Sigmoid colon (tissue), 7 donors: ENCODE measurements at places on chromosomes 7 and 10.

GRCh38 chr7:83640240-83640639 lies 8.7 kb downstream of the SEMA3E start:
- DNase-seq: no peak

GRCh38 chr10:131947631-131948347 lies 33.9 kb downstream of the BNIP3 start:
- no peak for DNase-seq

DNA sequence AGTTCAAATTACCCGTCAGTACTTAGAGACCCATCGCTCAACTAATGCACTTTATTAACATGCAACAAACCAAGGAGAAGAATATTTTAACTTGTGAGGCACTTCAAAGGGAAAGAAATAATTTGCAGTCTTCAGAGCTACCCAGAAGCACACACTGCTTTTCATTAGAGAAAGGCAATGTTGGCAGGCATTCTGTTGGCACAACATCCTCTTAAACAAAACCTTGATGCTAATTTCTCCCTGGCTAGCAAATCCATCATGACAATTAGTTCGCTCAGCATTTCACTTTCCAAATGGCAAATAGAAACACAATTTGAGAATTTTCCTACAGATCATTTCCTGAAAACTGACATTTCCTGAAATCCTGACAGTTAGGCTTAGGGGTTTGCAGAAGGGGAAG lies 155.6 kb upstream of the FAM13C start:
- DNase-seq: no peak

DNA sequence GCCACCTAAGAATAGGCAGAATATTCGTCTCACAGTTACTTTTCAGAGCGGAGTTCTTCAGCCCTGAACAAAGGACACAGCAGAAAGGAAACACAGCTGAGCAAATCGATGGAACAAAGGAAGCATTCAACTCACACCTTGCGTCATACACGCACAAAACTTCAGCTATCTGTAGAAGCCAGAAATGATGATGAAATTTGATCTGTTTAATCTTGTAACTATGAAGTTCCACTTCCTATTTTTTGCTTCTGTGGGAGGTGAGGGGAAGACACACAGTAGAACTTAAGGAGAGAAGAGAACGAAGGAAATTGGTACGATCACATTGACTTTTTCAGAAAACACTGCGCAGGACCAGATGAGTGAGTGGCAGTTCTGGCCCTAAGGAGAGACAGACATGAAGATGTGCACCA lies 26.2 kb downstream of the FAM171A1 start:
- no peak for DNase-seq

DNA sequence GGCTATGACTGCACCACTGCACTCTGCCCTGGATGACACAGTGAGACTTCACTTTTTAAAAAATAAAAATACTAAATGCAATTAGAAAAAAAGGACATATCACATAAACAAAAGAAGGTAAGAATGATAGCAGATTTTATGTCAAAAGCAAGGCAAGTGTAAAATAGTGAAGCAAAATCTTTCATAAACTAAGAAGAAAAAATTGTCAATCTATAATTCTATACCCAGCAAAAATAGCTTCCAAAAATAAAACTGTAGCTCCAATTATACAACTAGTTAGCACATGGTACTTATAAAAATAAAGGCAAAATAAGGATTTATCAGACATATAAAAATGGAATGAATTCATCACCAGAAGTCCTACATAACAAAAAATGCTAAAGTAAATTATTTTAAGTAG lies 85.4 kb upstream of the SVIL start:
- DNase-seq: no peak

DNA sequence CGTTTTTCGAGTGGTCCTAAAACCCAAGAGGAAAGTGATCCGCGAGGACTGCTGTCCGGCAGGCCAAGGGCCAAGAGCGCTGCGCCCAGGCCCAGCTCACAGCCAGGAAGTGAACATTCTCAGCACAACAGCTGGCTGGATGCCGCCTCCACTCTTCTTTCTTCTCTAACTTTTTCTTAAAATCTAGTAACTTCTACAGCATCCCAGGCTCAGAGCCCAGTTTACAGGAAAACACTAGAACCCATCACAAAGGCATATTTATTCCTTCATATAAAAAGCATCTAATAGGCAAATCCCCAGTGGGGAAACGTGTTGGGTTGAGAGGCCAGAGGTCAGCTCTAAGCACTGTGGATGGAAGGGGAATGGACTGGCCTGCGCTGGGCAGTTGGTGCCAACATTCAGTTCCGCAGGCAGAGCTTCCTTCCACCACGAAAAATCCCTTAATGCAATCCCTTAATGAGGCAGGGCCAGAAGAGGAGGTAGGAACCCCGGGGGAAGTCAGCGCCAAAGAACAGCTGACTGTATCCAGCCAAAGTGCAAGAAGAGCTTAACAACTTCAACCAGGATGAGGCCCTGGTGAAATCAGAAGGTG lies 74.8 kb downstream of the ZRANB1 start:
- DNase-seq: peak; percentile 89

- no peak for DNase-seq
Measured at GRCh38 chr7:127848241-127848640, 183.0 kb downstream of the LRRC4 start.

- no peak for DNase-seq
Measured at GRCh38 chr7:71574153-71574860, 442.4 kb downstream of the GALNT17 start.
